ENCODE measurements at places on chromosomes 2 and 18. TPM values are rescaled to one million over a fixed set of nuclear protein-coding genes. Genes with fewer than 3 reads are reported as not detected.

GRB14 gene
- 6.2 TPM for total RNA-seq

LYG1 gene
- 1.6 TPM for total RNA-seq

CYB5A gene
- total RNA-seq = 140 TPM

TMEM178A gene
- 0.29 TPM for total RNA-seq

TNFRSF11A gene
- total RNA-seq = 11.8 TPM

C2orf92 gene
- total RNA-seq = 1.0 TPM

G6PC2 gene
- total RNA-seq = not detected

IKZF2 gene
- total RNA-seq = 0.13 TPM

SIX3 gene
- 0.39 TPM for total RNA-seq

CGREF1 gene
- total RNA-seq = 8.6 TPM

PTCD3 gene
- 70.5 TPM for total RNA-seq

CFAP65 gene
- 0.21 TPM for total RNA-seq

CAVIN2 gene
- total RNA-seq = 35.7 TPM

MAPK4 gene
- total RNA-seq = 0.20 TPM

ANKRD36B gene
- 3.9 TPM for total RNA-seq

PPIL3 gene
- 32.1 TPM for total RNA-seq

ZAP70 gene
- total RNA-seq = not detected

ARPC2 gene
- total RNA-seq = 293 TPM

IMP4 gene
- total RNA-seq = 136 TPM

ZBTB7C gene
- total RNA-seq = 0.33 TPM

KATNAL2 gene
- 1.5 TPM for total RNA-seq

CD302 gene
- 2.3 TPM for total RNA-seq

PELI1 gene
- total RNA-seq = 1.7 TPM

CYP1B1 gene
- total RNA-seq = 6.4 TPM

All from A549 treated with GW870086 at 1 μM for 4 hours (cell line).